Gastroesophageal sphincter (tissue), 4 donors: ENCODE measurements at places on chromosomes 7 and 10. TPM values are rescaled to one million over a fixed set of nuclear protein-coding genes. Genes with fewer than 3 reads are reported as not detected.

The DLX5 gene
- not detected for total RNA-seq

The LRRC17 gene
- total RNA-seq, result 1.5 TPM

The H2BK1 gene
- total RNA-seq, result not detected

The SLC29A4 gene
- 2.2 TPM for total RNA-seq
